ENCODE measurements at places on chromosomes 1 and 21. TPM values are rescaled to one million over a fixed set of nuclear protein-coding genes. Genes with fewer than 3 reads are reported as not detected.

GRCh38 chr1:110056776-110057175 lies 13.7 kb downstream of the ALX3 start:
- H3K27ac ChIP-seq, result peak overlapping the region; percentile 91
- peaks cover 76% of the 10 kb centered on the region for H3K4me1 ChIP-seq
- H3K36me3 ChIP-seq, result peaks cover 44% of the 10 kb centered on the region
- no peak for DNase-seq

GRCh38 chr1:82920418-82921248 lies 1078.3 kb downstream of the TTLL7 start:
- no peak overlapping the region for H3K27ac ChIP-seq
- H3K36me3 ChIP-seq, result no peaks in the 10 kb centered on the region
- no peak for DNase-seq
- H3K4me3 ChIP-seq, result no peak overlapping the region
- no peaks in the 10 kb centered on the region for H3K27me3 ChIP-seq
- peaks cover 6% of the 10 kb centered on the region for H3K4me1 ChIP-seq

Gene GJC2
- total RNA-seq, result 2.5 TPM

DNA sequence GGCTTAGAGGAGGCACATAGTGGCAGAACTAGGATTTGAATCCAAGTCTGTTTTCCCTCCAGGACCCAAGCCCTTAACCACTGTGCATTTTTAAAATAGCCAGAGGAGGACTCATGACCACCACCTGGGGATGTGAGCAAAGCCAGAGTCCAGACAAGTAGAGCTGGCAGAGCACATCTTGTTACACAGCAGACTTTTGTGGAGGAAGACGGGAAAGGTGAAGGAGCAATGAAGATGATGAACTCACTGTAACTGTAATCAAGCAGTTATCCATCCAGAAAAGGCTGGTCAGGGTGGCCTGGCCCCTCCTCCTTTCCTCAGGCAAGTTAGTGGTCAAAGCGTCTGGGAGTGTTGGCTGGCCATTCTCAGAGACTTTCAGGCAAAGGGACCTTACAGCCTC lies 50.9 kb downstream of the SLC44A3 start:
- DNase-seq, result no peak
- H3K36me3 ChIP-seq, result peaks cover 2% of the 10 kb centered on the region
- no peaks in the 10 kb centered on the region for H3K27me3 ChIP-seq
- H3K4me1 ChIP-seq, result peaks cover 38% of the 10 kb centered on the region
- no peak overlapping the region for H3K4me3 ChIP-seq

GRCh38 chr1:14098294-14098913 lies 398.4 kb downstream of the PRDM2 start:
- H3K4me1 ChIP-seq, result no peaks in the 10 kb centered on the region
- H3K4me3 ChIP-seq, result no peak overlapping the region
- no peak overlapping the region for H3K27ac ChIP-seq
- peaks cover 82% of the 10 kb centered on the region for H3K27me3 ChIP-seq

Gene KCNJ6
- total RNA-seq, result 0.02 TPM

GRCh38 chr1:226640321-226641136 lies 92.0 kb downstream of the STUM start:
- no peaks in the 10 kb centered on the region for H3K27me3 ChIP-seq
- H3K36me3 ChIP-seq, result peaks cover 4% of the 10 kb centered on the region
- DNase-seq, result no peak
- no peak overlapping the region for H3K4me3 ChIP-seq

Gene STYXL2
- 0.16 TPM for total RNA-seq

- H3K4me1 ChIP-seq, result no peaks in the 10 kb centered on the region
- H3K36me3 ChIP-seq, result no peaks in the 10 kb centered on the region
- H3K27ac ChIP-seq, result no peak overlapping the region
- no peaks in the 10 kb centered on the region for H3K27me3 ChIP-seq
- DNase-seq, result no peak
- no peak overlapping the region for H3K4me3 ChIP-seq
Observed at GRCh38 chr1:73862355-73862754, 335.6 kb downstream of the LRRIQ3 start.

Gene RLF
- 33.6 TPM for total RNA-seq

DNA sequence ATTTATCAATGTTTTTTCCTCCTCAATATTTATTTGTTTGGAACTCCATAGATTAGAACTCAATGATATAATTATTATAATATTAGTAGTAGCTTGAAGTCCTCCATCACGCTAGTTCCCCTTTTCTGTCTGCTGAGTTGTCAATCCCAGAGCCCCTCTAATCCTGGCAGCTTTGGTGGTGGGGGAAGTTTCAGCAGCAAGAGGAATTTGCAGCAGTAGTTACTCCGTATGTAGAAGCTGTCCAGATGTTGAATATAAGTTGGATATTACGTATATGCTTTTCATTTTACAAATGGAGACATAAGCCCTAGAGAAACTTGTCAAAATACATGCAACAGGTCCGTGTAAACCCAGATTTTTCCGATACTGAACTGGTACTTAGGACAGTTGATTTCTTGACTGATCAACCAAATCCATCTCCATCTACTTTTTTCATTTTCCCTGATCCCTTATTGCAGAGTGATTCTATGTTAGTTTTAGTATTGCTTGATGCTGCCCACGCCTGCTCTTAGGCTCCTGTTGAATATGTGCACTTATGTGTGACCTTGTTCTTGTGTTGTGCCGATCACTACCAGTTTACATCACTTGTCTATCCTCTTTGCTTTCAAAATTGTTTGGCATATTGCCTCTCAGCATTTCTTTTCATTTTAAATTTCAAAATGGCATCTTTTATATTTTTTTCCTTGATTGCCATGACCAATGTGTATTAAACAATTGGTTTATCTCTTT lies 28.1 kb downstream of the SMAP2 start:
- no peaks in the 10 kb centered on the region for H3K36me3 ChIP-seq
- no peak overlapping the region for H3K4me3 ChIP-seq
- H3K27me3 ChIP-seq, result no peaks in the 10 kb centered on the region
- DNase-seq, result no peak

GRCh38 chr1:58065520-58065919 lies 481.0 kb downstream of the OMA1 start:
- no peak overlapping the region for H3K4me3 ChIP-seq
- peaks cover 7% of the 10 kb centered on the region for H3K27me3 ChIP-seq
- H3K27ac ChIP-seq, result no peak overlapping the region
- no peaks in the 10 kb centered on the region for H3K36me3 ChIP-seq

Gene ZFP69
- 4.3 TPM for total RNA-seq

Gene GCSAML
- total RNA-seq, result not detected

Gene HCN3
- 12.9 TPM for total RNA-seq

GRCh38 chr1:187490266-187490665 lies 661.5 kb downstream of the PLA2G4A start:
- H3K27me3 ChIP-seq, result no peaks in the 10 kb centered on the region
- H3K27ac ChIP-seq, result no peak overlapping the region
- no peak overlapping the region for H3K4me3 ChIP-seq

GRCh38 chr1:201226859-201227488 lies 36.4 kb downstream of the IGFN1 start:
- H3K27ac ChIP-seq, result no peak overlapping the region
- no peaks in the 10 kb centered on the region for H3K27me3 ChIP-seq
- H3K4me3 ChIP-seq, result no peak overlapping the region
- H3K4me1 ChIP-seq, result no peaks in the 10 kb centered on the region
- no peaks in the 10 kb centered on the region for H3K36me3 ChIP-seq

Gene ADAMTS4
- total RNA-seq, result 6.8 TPM

DNA sequence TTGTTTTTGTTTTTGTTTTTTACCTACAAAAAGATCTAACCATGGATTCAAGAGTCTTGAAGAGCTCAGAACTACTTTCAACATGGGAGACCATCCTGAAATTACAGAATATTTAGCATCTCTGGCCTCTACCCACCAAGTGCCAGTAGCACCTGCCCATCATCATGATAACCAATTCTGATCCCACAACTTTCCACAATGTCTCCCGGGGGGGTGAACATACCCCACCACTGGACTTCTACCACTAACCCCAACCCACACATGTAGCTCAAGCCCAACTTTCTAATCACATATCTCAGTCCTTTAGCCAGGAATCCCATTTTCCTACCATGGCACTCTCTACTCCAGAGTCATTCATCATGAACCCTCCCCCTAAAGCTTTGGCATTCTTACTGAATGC lies 15.7 kb upstream of the IFNAR2 start:
- peaks cover 3% of the 10 kb centered on the region for H3K27me3 ChIP-seq
- no peak overlapping the region for H3K27ac ChIP-seq
- H3K36me3 ChIP-seq, result no peaks in the 10 kb centered on the region
- no peak overlapping the region for H3K4me3 ChIP-seq

DNA sequence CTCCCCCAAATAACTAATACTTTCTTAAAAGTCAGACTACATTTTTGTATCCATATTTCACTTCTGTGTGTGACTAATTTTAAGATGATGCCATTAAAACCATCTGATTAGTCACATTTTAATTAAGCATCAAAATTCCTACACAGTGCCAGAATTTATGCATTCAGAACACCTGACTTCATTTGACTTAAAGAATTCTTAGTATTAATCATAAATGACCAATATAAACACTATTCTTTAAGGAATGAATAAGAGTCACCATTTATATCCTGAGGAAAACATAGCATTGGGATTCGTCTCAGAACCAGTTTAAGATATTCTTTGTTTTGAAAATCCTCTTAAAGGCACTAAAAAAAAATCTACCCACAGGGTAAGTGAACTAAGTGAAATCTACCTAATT lies 37.0 kb downstream of the TM2D1 start:
- H3K4me1 ChIP-seq, result peaks cover 3% of the 10 kb centered on the region
- no peak overlapping the region for H3K27ac ChIP-seq
- H3K4me3 ChIP-seq, result no peak overlapping the region
- no peak for DNase-seq
- peaks cover 30% of the 10 kb centered on the region for H3K36me3 ChIP-seq

Gene SPRR2B
- not detected for total RNA-seq

- DNase-seq, result no peak
- no peaks in the 10 kb centered on the region for H3K36me3 ChIP-seq
- no peak overlapping the region for H3K4me3 ChIP-seq
- H3K27me3 ChIP-seq, result no peaks in the 10 kb centered on the region
- no peak overlapping the region for H3K27ac ChIP-seq
Observed at GRCh38 chr1:106304106-106304505, 752.4 kb upstream of the PRMT6 start.

DNA sequence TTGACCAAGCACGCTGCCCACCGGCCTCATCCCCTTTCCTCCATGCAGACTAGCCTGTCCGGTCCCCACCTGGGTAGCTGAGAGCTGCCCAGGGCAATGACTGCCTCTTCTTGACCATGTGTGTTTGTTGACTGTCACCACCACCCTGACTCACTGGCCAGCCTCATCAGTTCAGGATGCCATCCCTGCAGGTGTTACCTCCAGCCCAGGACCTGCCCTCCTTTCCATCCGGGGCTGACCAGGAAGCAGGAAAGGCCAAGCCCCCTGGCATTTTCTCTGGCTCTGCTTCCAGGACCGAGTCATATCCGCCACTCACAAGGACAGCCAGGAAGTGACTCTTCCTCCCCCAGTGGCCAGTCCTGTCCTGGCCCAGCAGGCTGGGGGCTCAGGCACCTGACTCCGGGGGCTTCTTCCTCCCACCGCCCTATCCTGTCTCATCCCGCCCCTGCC lies 17.1 kb downstream of the EPHA2 start:
- H3K4me1 ChIP-seq, result peaks cover 43% of the 10 kb centered on the region
- peak overlapping the region; percentile 88 for H3K27ac ChIP-seq
- peaks cover 13% of the 10 kb centered on the region for H3K36me3 ChIP-seq
- DNase-seq, result no peak

DNA sequence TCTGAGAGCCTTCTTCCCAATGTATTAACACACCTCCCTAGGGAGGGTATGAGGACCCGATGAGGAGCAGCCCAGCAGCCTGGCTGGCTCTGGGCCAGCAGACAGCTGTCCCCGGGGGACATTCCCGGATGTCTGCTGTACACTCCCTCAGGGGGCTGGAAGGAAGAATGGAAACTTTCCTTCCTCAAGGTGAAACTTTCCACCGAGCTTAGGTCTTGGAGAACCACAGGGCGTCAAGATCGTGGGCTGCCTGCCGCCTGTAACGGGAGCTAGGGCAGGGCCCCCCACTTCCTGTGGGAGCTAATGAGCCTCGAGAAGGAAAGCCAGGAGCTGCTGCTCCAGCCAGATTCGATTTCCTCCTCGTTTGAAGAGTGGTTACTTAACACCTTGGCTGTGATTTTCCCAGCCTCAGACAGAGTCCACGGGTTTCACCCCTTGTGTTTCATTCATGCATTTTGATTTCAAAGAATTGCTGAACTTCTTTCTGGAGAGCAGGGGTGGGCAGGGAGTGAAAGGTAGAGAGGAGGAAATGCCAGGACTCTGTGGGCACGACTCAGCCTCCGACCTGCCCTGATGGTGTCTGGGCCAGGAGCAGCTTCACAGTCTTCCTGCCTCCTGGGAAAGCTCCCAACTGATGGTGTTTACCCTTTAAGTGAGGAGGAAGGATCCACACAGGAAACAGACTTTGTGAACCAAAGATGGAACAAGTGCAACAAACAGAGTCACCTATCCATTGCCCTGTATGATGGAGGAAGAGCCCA lies 29.7 kb downstream of the UBE2T start:
- DNase-seq, result no peak
- H3K36me3 ChIP-seq, result no peaks in the 10 kb centered on the region
- no peak overlapping the region for H3K4me3 ChIP-seq
- peaks cover 11% of the 10 kb centered on the region for H3K27me3 ChIP-seq

GRCh38 chr1:210464519-210465039 lies 135.9 kb downstream of the HHAT start:
- no peak overlapping the region for H3K4me3 ChIP-seq
- DNase-seq, result no peak
- no peak overlapping the region for H3K27ac ChIP-seq
- no peaks in the 10 kb centered on the region for H3K36me3 ChIP-seq

DNA sequence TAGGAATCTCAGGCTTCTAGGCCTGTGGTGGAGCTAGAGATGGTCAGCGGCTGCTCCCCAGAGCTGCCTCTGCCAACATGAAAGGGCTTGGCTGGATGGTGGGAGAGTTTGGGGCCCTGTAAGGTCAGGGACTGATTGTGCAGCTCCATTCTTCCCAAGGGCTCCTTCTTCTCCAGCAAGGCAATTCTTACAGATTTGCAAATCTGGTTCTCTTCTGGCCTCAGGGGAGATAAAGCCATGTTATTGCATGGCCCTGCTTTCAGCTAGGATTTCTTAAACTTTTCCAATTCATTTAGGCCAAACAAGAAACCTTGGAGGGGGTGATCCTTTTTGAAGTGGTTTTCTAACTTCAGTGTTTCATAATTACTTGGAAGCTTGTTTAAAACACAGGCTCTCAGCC lies 213.4 kb downstream of the PRDM2 start:
- H3K4me1 ChIP-seq, result no peaks in the 10 kb centered on the region
- DNase-seq, result no peak
- no peak overlapping the region for H3K4me3 ChIP-seq
- H3K36me3 ChIP-seq, result no peaks in the 10 kb centered on the region
- peaks cover 49% of the 10 kb centered on the region for H3K27me3 ChIP-seq

Gene DTL
- total RNA-seq, result 12.7 TPM

- no peaks in the 10 kb centered on the region for H3K27me3 ChIP-seq
- H3K4me1 ChIP-seq, result no peaks in the 10 kb centered on the region
- H3K36me3 ChIP-seq, result no peaks in the 10 kb centered on the region
- no peak for DNase-seq
- no peak overlapping the region for H3K4me3 ChIP-seq
Observed at GRCh38 chr21:23281917-23282316, 2283.7 kb downstream of the NCAM2 start.

GRCh38 chr1:10415211-10415930 lies 14.9 kb upstream of the CENPS start:
- H3K4me3 ChIP-seq, result no peak overlapping the region
- peak overlapping the region; percentile 66 for H3K27ac ChIP-seq
- peaks cover 67% of the 10 kb centered on the region for H3K36me3 ChIP-seq
- H3K27me3 ChIP-seq, result no peaks in the 10 kb centered on the region
- no peaks in the 10 kb centered on the region for H3K4me1 ChIP-seq

All from mesothelial cell of epicardium (in vitro differentiated cells).